Left renal pelvis (tissue), 4 donors: ENCODE measurements at places on chromosomes 4 and X. TPM values are rescaled to one million over a fixed set of nuclear protein-coding genes. Genes with fewer than 3 reads are reported as not detected.

- DNase-seq: no peak
Measured at GRCh38 chr4:24796620-24797019, 1.2 kb downstream of the SOD3 start.

- no peak for DNase-seq
Measured at GRCh38 chr4:147465461-147465860, 15.4 kb upstream of the EDNRA start.

DNA sequence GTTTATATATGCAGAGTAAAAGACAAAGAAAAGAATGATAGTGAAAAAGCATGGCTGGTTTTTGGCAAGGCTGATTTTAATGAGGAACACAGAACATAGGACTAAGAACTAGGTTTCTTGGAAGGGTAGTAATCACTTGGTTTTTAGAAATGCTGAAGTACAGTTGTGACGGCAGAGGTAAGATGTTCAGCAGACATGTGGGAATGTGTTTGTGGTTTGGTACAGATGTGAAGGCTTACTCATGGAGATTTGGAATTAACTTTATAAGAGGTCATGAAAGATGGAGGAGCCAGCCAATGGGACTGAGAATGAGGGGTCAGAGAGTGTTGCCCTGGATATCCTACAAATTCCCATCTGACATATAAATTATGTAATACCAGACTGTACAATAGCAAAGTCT lies 243.6 kb downstream of the NPFFR2 start:
- no peak for DNase-seq

DNA sequence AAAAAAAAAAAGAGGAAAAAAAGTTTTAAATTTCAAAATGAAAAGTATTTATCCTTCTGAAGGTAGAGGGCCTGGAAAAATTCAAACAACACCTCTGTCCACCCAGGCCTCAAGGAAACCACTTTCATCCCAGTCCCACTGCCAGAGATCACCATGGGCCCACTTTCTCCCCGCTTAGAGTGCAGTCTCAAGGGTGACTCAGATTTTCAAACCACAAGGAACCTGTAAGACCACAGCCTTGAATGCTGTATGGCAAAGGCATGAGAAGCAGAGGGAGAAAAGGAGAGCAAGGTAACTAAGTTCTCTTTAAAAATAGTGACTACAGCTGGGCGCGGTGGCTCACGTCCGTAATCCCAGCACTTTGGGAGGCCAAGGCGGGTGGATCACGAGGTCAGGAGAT lies 87.9 kb upstream of the PACRGL start:
- no peak for DNase-seq

CWH43 gene
- 7.2 TPM for polyA plus RNA-seq
